ENCODE measurements at places on chromosomes 4 and X.

GRCh38 chrX:65933085-65933589 is 106.7 kb downstream of the VSIG4 start:
- no peak for DNase-seq

DNA sequence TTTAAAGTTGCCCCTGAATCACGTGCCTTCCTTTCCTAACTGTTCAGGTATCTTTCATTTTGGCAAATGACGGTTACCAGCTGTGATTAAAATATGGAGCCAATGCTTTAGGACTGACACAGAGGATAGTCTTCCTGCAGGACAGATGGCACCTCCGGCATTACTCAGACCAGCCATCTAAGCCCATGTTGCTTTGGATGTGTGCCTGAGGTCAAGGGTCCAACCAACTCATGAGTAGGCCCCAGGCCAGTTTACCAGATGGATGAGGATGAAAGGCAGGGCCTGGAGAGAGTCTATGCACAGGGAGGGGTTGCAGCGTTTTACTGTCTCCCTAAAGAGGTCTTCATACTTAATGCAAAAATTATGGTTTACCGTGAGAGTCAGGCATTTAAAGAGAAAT is 174.0 kb upstream of the GATB start:
- no peak for DNase-seq

DNA sequence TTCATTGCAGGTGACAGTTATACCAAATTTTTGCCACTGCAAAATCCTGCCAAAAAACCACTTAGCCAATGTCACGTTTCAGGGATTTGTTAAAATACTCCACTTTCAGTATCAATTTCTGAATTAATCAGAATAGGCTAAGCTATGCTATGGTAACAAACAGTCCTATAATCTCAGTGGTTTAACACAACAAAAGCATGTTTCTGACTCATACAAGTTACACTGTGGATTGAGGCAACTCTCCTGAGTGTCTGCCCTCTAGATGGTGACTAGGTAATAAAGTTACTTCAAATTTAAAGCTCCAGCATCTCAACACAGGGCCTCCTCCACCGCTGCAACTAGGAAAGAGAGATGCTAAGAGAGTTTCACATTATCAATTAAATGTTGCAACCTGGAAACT is 23.0 kb upstream of the RADX start:
- DNase-seq, result no peak

- DNase-seq, result no peak
Measured at GRCh38 chr4:96744676-96745075, 904.8 kb downstream of the PDHA2 start.

DNA sequence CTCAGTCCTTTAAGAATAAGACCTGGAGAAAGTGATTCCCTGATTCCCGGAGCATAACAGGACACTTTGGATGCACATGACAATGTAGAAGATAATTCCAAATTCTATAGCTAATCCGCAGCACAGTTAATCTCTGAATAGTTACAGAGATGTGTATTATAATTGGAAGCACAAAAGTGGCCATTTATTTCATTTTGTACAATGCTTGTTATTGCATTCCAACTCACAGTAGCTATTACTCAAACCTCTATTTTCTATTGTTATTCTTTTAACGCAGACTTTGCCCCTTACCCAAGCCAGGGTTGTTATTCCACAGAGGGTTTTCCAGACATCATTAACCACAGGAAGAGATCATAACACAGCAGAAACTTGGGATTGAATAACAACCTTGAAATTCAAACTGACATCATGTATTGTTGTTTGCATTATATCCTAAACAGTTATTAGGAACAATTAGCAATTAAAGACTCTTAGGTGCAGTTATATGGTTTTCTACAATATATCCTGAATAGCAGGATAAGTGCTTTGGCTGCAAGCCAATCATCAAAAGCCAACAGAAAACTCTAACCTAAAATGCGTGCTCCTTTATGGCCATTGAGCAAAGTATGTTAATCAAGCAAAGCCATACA is 984.0 kb upstream of the TENM3 start:
- no peak for DNase-seq

DNA sequence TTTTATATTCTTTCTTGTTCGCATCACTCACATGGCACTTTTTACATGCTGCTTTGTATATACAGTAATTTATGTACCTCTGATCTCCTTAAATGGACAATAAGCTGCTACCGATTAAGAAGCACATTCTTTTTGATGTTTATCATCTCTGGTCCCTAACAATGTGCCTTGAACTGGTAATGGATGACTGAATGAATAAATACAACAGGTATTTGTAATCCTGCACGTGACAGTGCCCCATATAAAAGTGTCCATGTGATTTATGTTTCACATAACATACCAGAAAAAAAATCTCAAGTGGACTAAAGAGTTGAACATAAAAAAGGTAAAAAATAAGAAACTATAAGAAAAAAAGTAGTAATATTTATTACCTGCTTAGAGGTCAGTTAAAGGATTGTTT is 7.7 kb upstream of the SLAIN2 start:
- no peak for DNase-seq

- no peak for DNase-seq
Measured at GRCh38 chr4:154634058-154634457, 21.6 kb upstream of the FGG start.

DNA sequence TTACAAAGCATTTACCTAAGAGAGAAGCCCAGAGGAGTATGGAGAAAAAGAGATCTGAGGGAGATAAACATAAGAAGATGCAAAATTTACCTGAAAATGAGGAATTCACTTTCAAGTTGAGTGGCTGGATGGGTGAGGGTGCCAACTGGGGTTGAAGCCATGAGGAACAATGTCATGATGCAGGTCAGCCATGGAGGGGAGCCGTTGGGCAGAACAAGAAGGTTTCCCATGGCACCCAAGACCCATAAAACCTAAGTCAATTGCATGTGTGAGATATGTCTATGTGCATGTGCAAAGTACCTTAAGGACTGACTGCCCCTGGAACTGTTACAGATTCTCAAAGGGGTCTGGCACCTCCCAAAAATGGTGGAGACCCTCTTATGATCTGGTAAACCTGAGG is 46.6 kb upstream of the PRRG1 start:
- DNase-seq, result no peak

DNA sequence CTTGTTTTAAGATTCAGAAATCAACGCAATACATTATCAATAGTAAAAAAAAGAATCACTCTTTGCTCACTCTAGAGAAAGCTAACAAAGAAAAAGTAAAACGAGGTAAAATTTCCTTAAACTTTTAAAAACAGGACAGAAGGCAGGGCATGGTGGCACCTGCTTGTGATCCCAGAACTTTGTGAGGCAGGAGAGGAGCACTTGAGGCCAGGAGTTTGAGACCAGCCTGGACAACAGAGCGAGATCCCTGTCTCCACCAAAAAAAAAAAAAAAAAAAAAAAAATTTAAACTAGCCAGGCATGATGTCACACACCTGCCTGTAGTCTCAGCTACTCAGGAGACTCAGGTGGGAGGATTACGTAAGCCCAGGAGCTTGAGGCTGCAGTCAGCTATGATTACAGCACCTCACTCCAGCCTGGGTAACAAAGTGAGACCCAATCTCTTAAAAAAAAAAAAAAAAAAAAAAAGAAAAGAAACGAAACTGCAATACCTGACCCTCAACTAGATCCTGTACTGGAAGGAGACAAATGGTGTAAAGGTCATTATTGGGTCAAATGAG is 3.5 kb downstream of the CCNI start:
- DNase-seq, result no peak

GRCh38 chrX:24658421-24658820 is 11.3 kb upstream of the PCYT1B start:
- DNase-seq, result no peak

DNA sequence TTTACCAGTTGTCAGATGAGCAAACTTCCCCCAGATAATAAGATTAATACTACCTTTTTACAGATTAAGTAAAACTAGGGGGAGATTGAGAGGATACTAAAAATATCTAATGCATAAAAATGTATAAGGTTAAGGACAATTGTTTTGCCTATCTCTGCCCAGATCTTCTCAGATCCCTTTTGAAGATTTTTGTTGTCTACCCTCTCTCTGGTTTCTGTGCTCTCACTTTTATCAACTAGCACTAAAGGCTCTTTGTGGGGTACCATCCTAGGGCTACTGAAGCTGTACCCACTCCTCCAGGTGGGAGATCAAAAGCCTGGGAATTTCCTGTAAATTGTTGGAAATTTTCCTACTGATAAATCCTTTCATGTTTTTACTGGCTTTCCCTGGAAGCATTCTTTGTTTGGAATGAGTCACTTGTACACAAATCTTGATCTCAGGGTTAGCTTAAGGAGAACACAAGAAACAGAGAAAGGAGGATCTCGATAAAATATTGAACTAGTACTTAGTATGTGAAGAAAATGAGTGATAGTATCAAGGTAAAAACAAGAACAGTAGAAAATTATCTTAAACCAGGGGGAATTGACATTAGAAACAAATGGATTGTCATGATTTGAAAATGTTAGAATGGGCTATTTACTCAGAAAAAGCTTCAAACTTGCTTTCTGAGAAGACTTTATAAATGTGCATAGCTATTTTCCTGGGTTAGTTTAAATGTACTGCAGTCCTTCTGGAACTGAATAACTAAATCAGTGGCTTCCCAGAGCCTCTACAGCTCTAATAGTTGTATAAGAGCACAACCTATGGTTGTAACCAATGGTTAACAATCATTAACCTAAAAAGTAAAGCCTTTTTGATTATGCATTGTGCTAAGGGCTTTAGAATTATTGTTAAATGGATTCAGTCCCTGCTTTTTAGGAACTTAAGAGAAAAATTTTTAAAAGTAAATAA is 679.9 kb upstream of the MAGEB2 start:
- DNase-seq, result no peak

GRCh38 chrX:104565791-104566680 is at the start of gene IL1RAPL2:
IL1RAPL2 (plus strand) TSS chrX:104566199.
- peak; percentile 21 for DNase-seq

- DNase-seq, result no peak
Measured at GRCh38 chrX:51779306-51779705, 36.1 kb downstream of the GSPT2 start.

GRCh38 chrX:65536291-65536690 is 1.7 kb upstream of the LAS1L start:
- DNase-seq, result no peak

DNA sequence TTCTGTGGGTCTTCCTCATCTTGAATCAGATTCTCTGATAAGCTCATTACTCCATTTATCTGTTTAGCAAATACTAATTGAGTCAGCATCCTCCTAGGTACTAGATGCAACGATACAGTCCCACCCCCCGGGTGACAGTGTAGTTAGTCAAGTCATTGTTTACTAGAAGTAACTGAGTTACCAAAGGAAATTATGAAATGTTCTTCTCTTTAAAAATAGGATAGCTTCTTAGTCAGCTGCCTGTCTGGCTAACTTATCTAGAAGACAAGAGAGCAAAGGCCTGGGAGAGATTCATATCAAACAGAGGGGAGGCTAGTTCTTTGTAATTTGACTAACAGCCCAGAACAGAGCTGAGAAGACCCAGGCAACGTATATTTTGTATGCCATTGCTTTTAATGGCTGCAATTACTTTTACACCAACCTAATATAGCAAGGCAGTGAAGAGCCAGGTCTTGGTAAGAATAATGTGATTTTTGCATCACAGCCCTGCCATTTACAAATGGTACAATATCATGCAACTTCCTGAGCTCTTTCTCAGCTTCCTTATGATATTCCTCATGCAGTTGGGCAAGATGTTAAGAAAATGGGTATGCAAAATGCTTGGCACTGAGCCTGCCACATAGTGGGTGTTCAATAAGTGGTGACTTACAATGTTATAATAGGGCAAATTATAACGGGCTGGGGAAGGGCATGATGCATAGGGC is 149.9 kb downstream of the CHIC2 start:
- DNase-seq, result no peak

- DNase-seq, result no peak
Measured at GRCh38 chr4:175729665-175730064, 82.4 kb downstream of the GPM6A start.

DNA sequence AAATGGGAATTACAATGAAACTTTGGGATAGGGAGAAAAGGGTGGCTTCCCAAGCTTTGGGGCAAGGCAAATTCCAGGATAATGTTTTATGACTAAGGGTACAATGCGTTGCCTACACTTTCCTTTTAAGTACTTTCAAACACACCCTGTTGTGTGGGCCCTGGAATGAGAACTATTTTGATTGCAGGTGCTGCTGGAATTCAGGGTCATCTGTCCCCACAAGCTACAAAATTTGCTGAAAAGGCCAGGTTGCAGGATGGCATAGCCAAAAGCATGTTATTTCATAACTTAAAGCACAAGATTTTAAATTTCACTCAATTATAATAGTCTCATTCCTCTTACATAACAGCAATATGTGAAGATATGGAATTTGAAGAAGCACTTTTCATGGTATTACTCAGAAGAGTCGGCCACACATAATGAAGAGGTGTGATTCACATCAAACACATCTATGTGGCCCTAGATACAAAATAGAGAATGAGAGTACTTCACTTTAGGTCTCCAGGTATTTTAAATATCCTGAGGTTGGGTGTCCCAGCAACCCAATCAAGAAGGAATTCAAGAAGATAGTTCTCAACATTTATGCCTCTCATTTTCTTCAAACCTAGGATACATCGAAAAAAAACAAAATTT is 89.3 kb downstream of the APBB2 start:
- no peak for DNase-seq

- no peak for DNase-seq
Measured at GRCh38 chr4:12949719-12950490, 534.2 kb downstream of the RAB28 start.

DNA sequence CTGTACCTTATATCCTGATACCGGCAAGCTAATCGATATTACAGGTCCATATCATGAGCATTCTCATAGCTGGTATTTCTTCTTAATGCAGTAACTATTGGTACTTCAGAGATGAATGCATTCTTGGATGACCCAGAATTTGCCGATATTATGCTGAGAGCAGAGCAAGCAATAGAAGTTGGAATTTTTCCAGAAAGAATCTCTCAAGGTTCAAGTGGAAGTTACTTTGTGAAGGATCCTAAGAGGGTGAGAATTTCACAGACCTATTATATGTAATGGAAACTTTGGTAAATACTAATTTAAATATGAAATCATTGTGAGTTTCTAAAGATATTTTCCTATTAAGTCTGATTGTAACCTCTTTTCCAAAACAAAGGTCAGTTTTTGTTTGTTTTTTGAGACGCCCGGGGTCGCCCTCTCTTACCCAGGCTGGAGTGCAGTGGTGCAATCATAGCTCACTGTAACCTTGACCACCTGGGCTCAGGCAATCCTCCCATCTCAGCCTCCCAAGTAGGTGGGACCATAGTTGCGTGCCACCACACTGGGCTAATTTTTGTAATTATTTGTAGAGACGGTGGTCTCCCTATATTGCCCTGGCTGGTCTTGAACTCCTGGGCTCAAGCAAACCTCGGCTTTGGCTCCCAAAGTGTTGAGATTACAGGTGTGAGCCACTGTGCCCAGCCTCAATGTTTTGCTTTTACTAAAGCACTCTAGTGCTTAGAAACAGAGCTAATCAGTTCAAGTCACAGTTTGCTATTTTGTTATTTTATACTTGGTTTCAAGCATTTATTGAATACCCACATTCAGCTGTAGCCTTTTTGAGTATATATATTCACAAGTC is 18.6 kb downstream of the PI4K2B start:
- DNase-seq, result no peak

GRCh38 chrX:147749308-147749707 is 162.4 kb upstream of the FMR1 start:
- DNase-seq, result no peak

Data from activated CD8-positive, alpha-beta T cell treated with anti-CD3 and anti-CD28 coated beads, Interleukin-2, amount 10 ng/mL, durations not matched to agents 7 days and 5 days (primary cell).